Caco-2 (cell line): ENCODE measurements at places on chromosomes 1 and 21. TPM values are rescaled to one million over a fixed set of nuclear protein-coding genes. Genes with fewer than 3 reads are reported as not detected.

DNA sequence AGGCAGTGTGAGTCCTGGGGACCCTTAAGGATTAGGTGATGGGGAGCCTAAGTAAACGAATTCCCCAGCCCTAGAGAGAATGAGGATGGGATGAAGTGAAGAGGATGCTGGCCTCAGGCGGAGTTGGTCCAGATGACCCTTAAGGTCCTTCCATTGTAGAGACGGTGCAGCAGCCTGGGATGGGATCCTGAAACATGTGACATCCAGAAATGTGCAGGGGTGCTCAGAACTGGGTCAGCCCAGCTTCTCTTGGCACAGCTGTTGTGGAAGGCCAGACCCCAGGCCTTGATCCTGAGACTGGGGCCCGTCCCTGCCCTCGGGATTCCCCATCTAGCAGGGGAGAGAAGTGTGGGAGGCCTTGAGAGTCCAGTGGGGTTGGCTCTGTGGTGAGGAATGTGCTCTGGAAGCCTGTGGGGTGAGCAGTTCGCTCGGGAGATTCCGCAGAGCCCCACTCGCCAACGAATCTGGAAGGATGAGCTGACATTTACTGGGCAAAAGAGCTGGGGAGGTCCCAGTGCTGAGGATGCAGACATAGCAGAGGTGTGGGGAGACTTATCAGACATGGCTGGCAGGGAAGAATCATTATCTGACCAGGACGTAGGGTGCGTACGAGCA, 28.1 kb downstream of the A3GALT2 start:
- DNase-seq, result no peak

GRCh38 chr21:17903929-17904639, 84.9 kb upstream of the C21orf91 start:
- DNase-seq, result no peak

DNA sequence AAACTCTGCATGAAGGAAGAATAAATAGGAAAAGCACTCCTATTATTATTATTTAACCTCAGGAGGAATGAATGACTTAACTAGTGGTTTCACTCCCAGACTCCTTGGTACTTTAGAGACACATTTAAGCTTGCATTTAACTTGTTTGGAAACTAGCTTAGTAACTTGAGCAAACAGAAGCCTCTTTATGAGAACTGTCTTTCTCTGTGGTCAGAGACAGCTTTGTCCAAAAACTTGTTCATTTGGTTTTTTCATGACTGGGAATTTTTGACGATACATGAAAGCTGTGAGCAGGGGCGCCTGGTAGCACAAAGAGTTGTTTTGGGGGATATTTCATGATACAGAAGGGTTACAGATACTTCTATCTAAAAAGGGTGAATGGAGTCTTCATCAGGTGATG, 33.6 kb upstream of the VTCN1 start:
- no peak for DNase-seq

Gene NCAM2
- not detected in 2 replicates for total RNA-seq

GRCh38 chr1:246815693-246816270, 91.6 kb downstream of the SCCPDH start:
- DNase-seq, result no peak

Gene OR2M3
- not detected in 2 replicates for total RNA-seq

Gene CD52
- not detected in 2 replicates for total RNA-seq

- DNase-seq, result no peak
Measured at GRCh38 chr1:246005067-246005466, 502.0 kb downstream of the SMYD3 start.

DNA sequence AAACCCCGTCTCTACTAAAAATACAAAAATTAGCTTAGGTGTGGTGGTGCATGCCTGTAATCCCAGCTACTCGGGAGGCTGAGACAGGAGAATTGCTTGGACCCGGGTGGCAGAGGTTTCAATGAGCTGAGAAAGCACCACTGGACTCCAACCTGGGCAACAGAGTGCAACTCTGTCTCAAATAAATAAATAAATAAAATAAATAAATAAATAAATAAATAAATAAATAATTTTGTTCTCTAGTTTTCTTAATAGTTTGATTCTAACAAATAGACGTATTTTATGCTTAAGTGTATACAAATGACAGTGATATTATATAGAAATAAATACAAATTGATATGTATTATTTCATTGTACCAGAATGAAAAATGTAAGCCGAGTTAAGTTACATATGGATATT, 339.9 kb upstream of the OLFM3 start:
- DNase-seq, result no peak

DNA sequence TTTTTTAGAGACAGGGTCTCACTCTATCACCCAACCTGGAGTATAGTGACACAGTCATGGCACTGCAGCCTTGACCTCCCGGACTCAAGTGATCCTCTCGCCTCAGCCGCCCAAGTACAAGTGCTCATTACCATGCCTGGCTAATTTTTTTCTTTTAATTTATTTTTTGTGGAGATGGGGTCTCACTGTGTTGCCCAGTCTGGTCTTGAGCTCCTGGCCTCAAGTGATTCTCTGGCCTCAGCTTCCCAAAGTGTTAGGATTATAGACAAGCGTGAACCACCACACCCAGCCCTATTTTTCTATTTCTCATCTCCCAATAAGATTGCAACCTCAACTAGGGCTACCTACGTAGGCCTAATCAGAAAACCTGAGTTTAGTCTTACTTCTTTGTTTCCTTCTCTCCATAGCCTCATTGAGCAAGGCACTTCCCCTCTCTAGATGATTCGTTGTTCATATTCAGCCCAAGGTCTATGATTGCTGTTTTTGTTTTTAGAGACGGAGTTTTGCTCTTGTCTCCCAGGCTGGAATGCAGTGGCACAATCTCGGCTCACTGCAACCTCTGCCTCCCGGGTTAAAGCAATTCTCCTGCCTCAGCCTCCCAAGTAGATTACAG, 1.1 kb upstream of the KPNA6 start:
- DNase-seq, result no peak

- no peak for DNase-seq
Measured at GRCh38 chr1:206572835-206573234, 39.4 kb downstream of the EIF2D start.

Gene SLC16A1
- 104 and 107 TPM in 2 replicates for total RNA-seq

Gene GJA5
- 0.51 and 0.75 TPM in 2 replicates for total RNA-seq
